Stimulated activated CD8-positive, alpha-beta memory T cell treated with anti-CD3 and anti-CD28 coated beads, Interleukin-2, amount 100 ng/mL, for 1 hour (primary cell): ENCODE measurements at places on chromosomes 3 and 15.

- no peak for DNase-seq
These were observed 20.4 kb downstream of the RARRES1 start for GRCh38 chr3:158711886-158712285.

DNA sequence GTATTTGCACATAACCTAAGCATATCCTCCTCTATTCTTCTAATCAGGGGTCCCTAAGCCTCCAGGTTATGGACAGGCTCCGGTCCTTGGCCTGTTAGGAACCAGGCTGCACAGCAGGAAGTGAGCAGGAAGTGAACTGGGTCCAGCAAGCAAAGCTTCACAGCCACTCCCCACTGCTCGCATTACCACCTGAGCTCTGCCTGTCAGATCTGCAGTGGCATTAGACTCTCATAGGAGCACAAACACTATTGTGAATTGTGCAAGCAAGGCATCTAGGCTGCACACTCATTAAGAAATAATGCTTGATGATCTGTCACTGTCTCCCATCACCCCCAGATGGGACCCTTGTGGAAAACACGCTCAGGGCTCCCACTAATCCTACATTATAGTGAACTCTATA, 9.8 kb downstream of the MSL2 start:
- no peak for DNase-seq

- DNase-seq, result no peak
These were observed 17.9 kb downstream of the FAM174B start for GRCh38 chr15:92637626-92638025.

- no peak for DNase-seq
These were observed 103.3 kb upstream of the COL8A1 start for GRCh38 chr3:99534951-99535704.

DNA sequence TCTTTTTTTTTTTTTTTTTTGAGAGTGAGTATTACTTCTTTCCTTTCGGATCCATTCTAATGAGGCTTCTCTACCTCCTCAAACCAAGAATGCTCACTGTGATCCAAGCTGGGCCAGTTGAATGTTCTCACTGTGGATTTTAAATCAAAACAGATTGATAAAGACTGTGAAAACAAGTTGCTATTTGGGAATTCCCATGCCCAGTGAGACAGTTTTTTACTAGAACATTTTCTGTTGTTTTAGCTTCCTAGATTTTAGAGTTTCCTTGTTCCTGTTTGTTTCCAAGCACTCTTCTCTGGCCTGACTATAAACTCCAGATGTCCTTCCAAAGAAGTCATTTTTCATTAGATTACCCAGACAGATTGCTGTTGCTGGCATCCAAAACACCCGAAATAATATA, 60.1 kb upstream of the GALNT15 start:
- DNase-seq, result no peak

DNA sequence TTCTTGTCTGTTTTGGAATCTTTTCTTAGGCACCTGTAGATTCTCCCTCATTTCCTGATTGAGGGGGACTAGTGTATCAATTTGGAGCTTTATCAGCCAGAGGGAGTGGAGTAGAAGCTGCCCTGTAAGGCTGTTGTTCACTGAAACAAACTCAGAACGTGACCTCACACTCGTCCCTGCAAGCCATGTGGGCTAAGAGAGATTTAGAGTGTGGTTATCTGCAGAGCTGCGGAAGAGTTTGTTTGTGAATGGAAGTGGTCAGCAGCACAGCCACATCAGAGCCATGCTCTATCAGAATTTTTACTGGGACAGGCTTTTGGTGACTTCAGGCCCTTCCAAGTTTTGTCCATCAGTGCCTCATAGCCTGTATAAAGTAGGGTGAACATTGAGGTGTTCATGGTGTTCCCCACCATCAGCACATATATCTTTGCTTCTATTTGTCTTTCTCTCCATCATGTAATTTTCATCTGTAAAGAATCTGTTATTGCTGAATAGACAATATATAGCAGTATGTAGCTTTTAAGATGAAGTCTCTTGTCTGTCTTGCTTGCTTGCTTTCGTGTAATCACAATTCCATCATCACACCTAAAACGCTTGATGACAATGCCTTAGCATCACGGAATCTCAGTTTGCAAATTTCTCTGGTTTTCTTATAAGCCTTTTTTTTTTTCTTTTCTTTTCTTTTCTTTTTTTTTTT, 37.0 kb downstream of the LARS2 start:
- no peak for DNase-seq

- DNase-seq, result no peak
These were observed 38.9 kb downstream of the SLCO3A1 start for GRCh38 chr15:91892436-91892835.

- no peak for DNase-seq
These were observed 104.9 kb upstream of the ST8SIA2 start for GRCh38 chr15:92288755-92289154.

- no peak for DNase-seq
These were observed 19.8 kb upstream of the PIGZ start for GRCh38 chr3:196988241-196989029.

DNA sequence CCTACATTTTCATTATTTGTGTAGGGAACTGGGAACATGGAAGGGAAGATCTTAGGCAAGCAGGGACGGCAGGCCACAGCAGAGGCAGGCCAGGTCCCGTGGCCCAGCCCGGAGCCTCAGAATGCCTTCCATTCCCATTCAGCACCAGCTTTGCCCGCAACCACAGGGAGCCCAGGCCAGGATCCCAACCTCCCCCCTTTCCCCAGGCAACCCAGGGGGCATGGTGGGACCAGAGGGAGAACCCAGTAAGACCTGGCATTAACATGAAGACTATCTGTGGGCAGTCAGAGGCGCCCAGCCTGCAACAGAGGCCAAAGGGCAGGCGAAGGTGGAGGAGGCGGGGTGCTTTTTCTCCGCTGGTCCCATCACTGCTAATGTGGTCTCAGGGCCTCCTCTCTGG, 135.6 kb downstream of the TPRA1 start:
- DNase-seq, result no peak

GRCh38 chr15:94387849-94388441, 156.6 kb downstream of the MCTP2 start:
- DNase-seq, result no peak

DNA sequence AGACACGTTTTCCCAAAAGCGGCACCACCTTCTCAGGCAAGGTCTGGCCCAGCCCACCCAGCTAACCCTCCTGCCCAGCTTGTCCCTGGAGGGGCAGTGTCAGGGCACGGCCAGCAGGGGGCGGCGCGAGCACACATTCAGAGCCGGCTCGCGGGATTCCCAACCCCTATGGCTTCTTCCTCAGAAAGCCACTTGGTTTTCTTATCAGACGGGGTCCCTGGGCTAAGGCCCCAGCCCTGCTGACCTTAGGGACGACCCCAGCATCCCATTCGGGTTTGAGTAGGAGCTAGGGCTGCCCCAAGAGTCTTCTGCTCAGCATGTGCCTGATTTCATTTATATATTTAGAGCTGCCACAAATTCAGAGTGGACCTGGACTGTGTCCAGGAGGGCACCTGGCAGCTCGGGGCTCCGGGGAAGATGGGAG, 14.5 kb downstream of the RLBP1 start:
- DNase-seq, result peak; percentile 56

- no peak for DNase-seq
These were observed 20.4 kb upstream of the TPM1 start for GRCh38 chr15:63022181-63022580.

GRCh38 chr15:82802497-82802896, 3.4 kb downstream of the FSD2 start:
- DNase-seq, result no peak

DNA sequence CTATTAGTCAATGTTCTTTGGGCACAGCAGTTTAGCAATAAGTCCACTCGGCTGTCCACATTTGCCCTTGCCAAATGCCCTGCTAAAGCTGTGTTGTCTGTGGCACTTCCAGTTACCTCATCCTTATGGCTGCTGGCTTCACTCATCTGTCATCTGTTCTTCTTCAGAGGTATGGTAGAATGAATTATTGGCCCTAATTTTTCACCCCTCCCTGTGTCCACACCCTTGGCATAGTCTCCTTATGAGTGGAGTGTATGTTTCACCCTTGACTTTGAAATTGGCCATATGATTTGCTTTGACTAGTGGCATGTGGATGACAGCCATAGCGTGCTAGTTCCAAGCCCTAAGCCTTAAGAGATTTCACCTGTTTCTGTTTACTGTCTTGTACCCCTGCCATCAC, 72.1 kb upstream of the EPHB1 start:
- no peak for DNase-seq

- DNase-seq, result no peak
These were observed 79.2 kb downstream of the SST start for GRCh38 chr3:187590861-187591576.

DNA sequence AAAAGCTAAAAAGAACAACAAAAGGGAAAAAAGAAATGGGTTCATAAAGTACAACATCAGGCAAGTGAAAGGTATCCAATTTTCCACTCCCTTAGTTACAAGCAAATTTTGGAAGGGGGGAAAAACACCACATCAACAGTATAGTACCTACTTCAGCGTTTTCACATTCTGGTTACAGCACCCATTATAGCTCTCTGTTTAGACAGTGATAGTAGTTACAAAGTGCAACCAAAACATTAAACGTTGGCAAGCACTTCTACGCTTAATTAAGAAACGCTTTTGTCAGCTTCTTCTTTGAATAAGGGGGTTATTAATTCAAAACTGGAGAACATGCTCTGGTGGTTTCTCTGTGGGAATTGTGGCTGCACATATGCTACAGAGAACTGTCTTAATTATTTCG, 180.2 kb downstream of the VPS13C start:
- no peak for DNase-seq

GRCh38 chr3:168620854-168621253, 525.1 kb upstream of the GOLIM4 start:
- no peak for DNase-seq

GRCh38 chr3:12300137-12300536, 11.3 kb downstream of the PPARG start:
- no peak for DNase-seq

DNA sequence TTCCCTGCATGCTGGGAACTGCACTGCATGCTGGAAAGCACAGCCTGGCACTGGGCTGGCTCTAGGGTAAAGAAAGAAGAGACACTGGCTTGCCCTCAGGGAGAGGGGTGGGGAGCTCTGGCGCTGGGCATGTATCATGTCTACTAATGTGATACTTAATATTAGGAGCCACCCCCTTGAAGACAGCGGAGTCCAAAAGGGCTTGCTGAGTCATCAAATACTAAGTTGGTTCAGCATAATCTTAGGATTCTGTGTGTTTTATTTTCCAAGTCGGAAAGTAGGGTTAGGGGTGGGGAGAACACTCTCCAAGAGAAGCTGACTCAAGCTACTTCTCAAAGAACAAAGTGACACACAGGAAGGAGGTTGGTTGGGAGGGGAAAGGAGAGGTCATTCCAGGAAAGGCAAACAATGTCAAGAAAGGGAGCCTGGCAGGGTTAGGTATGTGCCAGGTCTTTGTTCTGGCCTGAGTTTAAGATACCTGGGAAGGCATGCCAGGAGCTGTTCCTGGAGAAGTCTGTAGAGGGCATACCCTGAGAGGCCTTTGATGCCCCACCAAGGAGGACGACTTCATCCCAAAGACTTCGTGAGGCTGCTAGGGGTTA, 237.8 kb upstream of the NR2E3 start:
- DNase-seq, result no peak

DNA sequence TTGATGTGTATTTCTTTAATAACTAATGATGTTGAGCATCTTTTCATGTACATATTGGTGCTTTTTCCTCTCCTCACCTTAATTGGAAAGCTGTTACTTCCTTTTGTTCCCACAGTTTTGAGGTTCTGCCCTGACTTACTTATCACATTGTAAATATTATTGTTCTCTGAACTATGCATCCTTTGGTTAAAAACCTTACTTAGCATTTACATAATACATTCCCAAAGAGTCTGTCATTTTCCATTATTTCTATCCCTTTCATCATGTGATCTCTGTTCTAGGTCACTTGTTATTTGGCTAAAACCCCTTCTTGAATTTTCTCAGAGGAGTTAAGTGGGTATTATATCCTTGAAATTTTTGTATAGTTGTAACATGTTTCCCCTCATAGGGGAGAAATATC, 33.0 kb downstream of the SLC12A6 start:
- DNase-seq, result no peak

- no peak for DNase-seq
These were observed 30.2 kb downstream of the CACNA1D start for GRCh38 chr3:53524566-53524965.

DNA sequence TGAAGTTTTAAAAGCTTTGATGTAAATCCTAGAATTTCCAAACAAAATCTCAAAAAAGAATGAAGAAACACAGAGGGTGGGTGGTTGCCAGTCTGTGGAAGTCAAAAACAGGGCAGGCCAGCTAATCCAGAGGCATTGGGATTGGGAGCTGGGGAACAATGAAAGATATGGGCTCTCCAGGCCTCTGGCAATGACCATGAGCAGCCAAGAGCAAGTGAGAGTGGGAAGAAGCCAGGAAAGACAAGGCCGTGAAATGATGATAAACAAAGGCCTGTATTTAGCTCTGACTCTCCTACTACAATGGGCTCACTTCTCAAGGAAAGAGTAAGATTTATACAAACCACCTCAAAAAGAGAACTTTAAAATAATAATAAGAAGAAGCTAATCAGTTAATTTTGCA, 248.5 kb downstream of the ZMAT3 start:
- DNase-seq, result no peak

- DNase-seq, result no peak
These were observed 730.2 kb downstream of the TUSC7 start for GRCh38 chr3:117439812-117440211.

- no peak for DNase-seq
These were observed 116.7 kb downstream of the WDR76 start for GRCh38 chr15:43943511-43943910.

DNA sequence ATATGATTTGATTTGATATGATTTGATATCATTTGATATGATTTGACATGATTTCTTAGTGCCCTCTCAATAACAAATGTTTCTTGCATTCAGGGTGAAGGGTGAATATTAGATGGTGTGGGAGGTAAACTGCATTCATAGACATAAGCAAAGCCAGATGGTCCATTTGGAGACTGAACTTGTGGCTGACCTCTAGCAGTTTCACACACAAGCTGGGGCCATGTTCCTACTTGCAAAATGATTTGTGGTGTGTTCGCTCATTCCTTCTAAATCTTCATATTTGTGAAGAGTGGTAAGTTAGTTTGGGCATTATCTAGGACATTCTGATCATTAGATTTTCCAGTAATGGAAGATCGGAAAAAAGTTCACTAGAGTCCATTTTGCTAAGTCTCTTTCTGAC, 40.5 kb upstream of the CCR4 start:
- DNase-seq, result no peak

- DNase-seq, result peak; percentile 55
These were observed at the start of gene MFGE8 for GRCh38 chr15:88913017-88913849. MFGE8 (minus strand) TSS chr15:88913379; CDS start chr15:88913319, 60 bp downstream.

- no peak for DNase-seq
These were observed 253.4 kb upstream of the MDFIC2 start for GRCh38 chr3:70565861-70566260.

GRCh38 chr15:83106994-83107840, at the start of gene TM6SF1:
TM6SF1 (plus strand) TSS chr15:83107645; CDS start chr15:83107681, 36 bp downstream.
- DNase-seq, result no peak

GRCh38 chr3:22779737-22780136, 423.4 kb upstream of the UBE2E2 start:
- DNase-seq, result no peak

DNA sequence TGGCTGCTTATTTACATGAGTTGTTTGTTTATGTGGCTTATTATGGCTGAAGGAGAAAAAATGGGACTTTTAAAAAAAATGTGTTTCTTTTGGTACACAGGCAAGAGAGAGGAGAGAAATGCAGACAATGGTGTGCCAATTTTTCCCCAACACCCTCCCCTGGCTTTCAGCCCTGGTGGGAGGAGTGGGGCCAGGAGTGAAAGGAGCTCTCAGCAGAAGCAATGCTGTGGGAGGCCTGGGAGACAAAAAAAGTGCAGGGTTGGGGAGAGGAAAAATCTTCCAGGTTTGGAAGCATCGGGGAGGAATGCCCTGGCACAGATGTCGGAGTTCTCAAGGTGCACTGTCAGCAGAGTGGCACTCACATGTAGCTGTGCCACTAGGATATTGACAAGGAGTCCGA, 117.7 kb upstream of the FOXB1 start:
- DNase-seq, result no peak
